Smooth muscle cell of the umbilical artery (primary cell): ENCODE measurements at places on chromosomes 3 and 15. TPM values are rescaled to one million over a fixed set of nuclear protein-coding genes. Genes with fewer than 3 reads are reported as not detected.

The FGF7 gene
- total RNA-seq, result 41.8 and 342 TPM in 2 replicates

The GATA2 gene
- 1.5 and 2.1 TPM in 2 replicates for total RNA-seq

The CPNE9 gene
- total RNA-seq, result not detected in 2 replicates

The CRABP1 gene
- not detected in 2 replicates for total RNA-seq

The PROS1 gene
- total RNA-seq, result 8.3 and 11.9 TPM in 2 replicates

The MRPL46 gene
- 7.6 and 10.4 TPM in 2 replicates for total RNA-seq

The ITIH1 gene
- not detected in 2 replicates for total RNA-seq

The CEP152 gene
- 3.0 and 7.6 TPM in 2 replicates for total RNA-seq

The CHCHD6 gene
- total RNA-seq, result 13.1 and 14.0 TPM in 2 replicates

The ATP10A gene
- total RNA-seq, result 5.0 and 6.4 TPM in 2 replicates

The MKRN2OS gene
- not detected in 2 replicates for total RNA-seq

The HRG gene
- not detected in 2 replicates for total RNA-seq

The PPARG gene
- 1.2 and 5.5 TPM in 2 replicates for total RNA-seq

The RNU5B-1 gene
- not detected in 2 replicates for total RNA-seq

The MED12L gene
- total RNA-seq, result 0.42 and 0.89 TPM in 2 replicates

The CYP1A2 gene
- total RNA-seq, result not detected in 2 replicates

The TRAIP gene
- total RNA-seq, result 1.5 and 2.4 TPM in 2 replicates

The NEK10 gene
- 2.7 and 3.8 TPM in 2 replicates for total RNA-seq

The RLBP1 gene
- total RNA-seq, result not detected in 2 replicates

The ERICH6 gene
- total RNA-seq, result not detected in 2 replicates

The TMEM212 gene
- not detected in 2 replicates for total RNA-seq

The CLDN18 gene
- not detected in 2 replicates for total RNA-seq

The PTPRG gene
- 28.2 and 29.5 TPM in 2 replicates for total RNA-seq

The IQCF5 gene
- not detected in 2 replicates for total RNA-seq

The FAM219B gene
- total RNA-seq, result 55.5 and 60.9 TPM in 2 replicates

The LSAMP gene
- total RNA-seq, result 5.7 and 40.1 TPM in 2 replicates

The LRRC34 gene
- 0.59 and 1.8 TPM in 2 replicates for total RNA-seq

The DUOXA1 gene
- not detected in 2 replicates for total RNA-seq

The SKOR1 gene
- 0.09 TPM in 1 of 2 replicates, not detected in the other for total RNA-seq

The GABRR3 gene
- total RNA-seq, result not detected in 2 replicates

The TF gene
- total RNA-seq, result under 0.01 and 0.14 TPM in 2 replicates
